Bone marrow (tissue), 2 donors: ENCODE measurements at places on chromosomes 4 and X.

DNA sequence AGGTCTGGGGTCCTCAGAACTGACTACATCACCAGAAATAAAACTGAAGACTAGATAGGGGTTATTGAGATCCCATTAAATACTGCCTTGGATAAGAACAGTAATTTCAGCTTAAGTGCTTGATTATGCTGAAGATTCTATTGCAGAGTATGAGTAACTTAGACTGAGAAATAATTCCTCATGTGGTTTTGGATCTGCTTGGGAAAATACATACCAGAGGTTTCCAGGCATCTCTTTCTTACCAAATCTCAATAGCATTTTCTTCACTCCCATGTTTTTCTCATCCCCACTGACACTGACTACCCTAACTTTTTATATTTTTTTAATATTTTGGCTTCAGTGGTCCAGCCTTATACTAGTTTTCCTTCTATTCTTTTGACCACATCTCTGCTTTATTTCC, 92.0 kb upstream of the TEX13D start:
- no peak for DNase-seq

- DNase-seq = no peak
Measured at GRCh38 chr4:184395971-184396391, 78.4 kb downstream of the IRF2 start.

- DNase-seq = no peak
Measured at GRCh38 chrX:30654989-30655607, 1.9 kb downstream of the GK start.

GRCh38 chrX:19303256-19303880, 40.4 kb upstream of the PDHA1 start:
- DNase-seq = no peak

GRCh38 chrX:2614911-2615310, 76.2 kb upstream of the CD99 start:
- DNase-seq = no peak

GRCh38 chrX:82973646-82974045, 534.4 kb upstream of the POU3F4 start:
- no peak for DNase-seq

DNA sequence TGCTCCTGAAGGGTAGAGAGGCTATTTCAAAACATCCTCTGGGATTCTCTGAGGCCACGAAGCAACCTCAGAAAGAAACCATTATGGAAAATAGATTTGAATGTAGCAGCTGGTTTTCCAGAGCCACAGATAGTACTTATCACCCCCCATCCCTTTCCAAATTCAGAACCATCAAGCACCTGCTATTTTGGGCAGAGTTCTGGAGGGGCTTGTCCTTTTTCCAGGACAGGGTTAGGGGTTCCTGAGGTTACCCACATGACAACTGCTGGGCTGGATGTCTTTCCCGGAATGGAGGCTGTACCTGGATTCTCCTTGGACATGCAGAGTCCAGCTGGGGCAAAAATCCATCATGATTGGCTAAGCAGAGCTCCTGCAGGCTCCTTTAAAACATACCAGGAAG, 22.0 kb upstream of the ZXDA start:
- DNase-seq = no peak

DNA sequence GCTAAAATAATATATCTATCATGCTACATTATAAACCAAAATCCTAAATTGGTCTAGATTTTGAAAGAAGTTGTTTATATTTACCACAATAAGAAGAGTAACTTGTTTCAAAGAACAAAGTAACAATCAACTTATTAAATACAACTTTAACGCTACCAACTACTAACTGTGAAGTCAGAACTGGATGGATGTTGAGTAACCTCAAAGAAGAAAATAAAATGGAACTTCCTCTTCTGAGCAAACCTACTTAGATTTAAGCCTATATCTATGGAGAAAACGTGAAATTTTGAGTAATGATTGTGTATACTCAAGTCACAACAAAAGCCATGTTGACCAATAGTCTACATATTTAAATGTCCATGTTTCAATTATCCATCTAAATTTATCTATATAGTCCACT, 25.7 kb downstream of the SH3RF1 start:
- peak; percentile 39 for DNase-seq

- no peak for DNase-seq
Measured at GRCh38 chr4:2824836-2825381, 18.7 kb upstream of the ADD1 start.

DNA sequence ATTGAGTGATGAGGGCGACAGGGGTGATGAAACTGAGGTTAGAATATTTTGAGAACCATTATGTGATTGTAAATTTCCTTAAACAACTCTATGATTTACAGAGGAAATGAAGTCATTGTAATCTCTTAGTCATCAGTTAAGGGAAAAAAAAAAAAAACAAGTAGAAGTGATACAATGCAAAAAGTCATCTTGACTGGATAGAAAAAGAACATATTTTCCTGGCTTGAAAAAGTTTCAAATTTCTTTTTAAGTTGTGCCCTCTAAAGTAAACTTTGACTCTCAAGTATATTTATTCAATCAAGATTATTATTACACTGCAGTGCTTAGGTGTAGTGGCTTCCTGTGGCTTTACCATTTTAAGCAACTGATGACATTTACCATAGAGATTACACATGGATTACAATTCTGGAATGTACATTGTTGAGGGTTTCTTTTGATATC, 40.6 kb downstream of the GABRB1 start:
- DNase-seq = no peak

DNA sequence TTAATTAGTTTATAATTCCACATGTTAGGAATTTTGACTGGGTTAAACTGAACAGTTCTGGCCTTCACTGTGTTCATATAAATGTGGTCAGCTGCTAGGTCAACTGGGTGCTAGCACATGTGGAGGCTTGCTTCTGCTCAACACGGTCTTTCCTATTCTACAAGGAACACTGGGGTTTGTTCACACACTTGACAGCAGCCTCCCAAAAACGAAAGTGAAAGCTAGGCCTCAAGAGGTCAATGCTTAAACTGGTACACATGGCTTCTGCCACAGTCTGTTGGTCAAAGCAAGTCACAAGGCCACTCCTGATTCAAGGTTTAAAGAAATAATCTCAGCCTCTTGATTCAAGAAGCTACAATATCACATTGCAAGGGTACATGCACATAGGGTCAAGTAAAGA, 126.5 kb downstream of the QDPR start:
- peak; percentile 1 for DNase-seq

DNA sequence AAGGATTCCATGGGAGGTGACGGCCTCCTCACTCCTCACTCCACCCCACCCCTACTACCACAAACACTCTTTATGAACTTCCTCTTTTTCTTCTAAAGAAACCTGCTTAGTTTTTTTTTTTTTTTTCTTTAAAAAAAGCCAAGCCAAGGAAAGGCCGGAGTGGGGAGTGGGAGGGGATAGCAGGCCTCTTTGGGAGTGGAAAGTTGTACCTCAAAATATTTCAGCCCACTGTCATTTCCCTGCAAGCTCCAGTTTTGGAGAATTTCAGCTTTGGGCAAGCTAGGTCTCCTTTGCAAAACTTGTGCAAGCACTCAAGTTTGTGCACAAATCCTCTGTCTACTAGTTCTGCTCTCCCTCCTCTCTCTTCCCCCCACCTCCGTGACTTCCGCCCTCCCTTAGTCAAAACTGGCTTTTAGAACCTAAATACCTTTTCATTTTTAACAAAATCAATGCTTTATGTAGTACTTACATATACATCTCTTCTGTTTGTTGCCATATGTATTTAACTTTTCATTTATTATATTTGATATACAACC, 512 bp upstream of the ANTXR2 start:
- DNase-seq = peak; percentile 73

DNA sequence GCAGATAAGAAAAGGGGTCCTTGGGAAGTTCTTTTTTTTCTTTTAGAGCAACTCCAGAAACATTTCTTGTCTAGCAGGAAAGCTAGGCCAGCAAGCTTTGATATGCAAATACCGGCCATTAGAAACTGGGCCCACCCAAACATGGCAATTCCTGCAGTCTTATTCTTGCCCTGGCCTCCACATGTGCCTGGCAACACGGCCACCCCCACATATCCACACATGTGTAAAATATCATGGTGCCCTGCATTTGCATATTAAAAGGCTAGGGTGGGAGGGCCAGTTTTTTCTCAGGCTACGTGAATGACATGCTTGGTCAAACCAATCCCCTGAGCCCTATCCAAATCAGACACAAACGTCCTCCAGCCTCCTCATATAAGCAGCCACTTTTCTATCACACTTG, 171.7 kb upstream of the ZCCHC13 start:
- no peak for DNase-seq

- no peak for DNase-seq
Measured at GRCh38 chr4:73725510-73725909, 14.9 kb upstream of the CXCL8 start.

GRCh38 chrX:115632455-115632854, 71.5 kb downstream of the PLS3 start:
- DNase-seq = no peak

DNA sequence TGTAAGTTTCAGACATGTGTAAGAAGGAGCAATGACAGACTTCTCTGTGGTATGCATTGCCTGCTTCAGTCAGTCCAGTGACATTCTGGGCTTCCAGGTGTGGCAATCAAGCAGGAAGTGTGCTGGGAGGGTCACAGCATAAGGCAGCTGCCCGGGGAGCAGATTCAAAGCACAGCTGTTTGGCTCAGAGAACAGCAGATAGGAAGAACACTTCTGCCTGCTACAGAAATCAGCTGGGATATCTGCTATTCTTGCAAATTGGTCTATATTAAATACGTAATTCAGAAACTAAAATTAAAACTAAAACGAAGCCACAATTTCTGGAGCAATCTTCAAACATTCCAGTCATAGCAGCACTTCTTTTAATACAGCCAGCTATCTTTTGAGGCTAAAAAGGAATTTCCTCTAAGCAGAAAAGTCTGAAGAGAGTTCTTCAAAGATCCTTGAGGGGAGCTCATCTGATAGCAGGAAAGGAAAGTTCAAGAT, 47.5 kb upstream of the GALNT7 start:
- no peak for DNase-seq

DNA sequence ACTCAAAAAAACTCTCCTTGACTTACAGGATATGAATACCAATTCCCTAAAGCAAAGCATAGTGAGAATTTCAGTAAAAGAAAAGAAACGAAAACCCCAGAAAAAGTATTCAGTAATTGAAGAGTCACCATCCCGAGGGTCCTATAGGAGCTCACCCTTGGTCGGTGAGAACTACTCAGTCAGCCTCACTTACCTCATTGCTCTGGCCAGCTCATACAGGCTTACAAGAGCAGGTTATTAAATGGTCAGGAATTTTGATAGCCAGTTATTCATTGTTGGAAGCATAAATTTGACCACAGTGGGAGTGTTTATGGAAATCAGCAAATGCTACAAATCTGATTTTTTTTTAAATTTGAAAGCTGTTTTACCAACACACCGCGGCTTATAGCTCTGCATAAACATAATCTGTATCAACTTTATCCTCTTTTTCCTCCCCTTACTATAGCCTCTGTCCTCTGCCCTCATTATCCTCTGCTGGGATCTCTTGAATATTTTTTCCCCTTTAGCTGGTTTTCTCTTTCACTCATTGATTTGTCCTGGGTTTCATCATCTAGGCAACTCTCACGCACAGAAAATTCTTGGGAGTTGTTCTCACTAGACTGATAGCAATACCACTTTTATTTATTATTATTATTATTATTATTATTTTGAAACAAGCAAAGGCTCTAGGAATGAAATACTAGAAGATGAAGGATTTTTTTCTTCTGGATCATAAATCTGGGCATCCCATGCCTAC, 11.0 kb upstream of the CXCL2 start:
- no peak for DNase-seq

DNA sequence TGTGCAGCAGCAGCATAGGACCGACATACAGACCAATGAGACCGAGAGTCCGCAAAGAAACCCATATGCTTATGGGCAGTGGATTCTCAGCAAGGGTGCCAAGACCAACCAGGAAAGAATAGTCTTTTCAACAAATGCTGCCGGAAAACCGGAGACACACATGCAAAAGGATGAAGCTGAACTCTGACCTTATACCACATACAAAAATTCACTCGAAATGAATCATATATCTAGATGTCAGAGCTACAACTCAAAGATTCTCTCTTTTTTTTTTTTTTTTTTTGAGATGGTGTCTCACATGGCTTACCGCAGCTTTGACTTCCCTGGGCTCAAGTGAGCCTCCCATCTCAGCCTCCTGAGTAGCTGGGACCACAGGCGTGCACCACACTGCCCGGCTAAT, 16.0 kb upstream of the MXD4 start:
- DNase-seq = no peak

DNA sequence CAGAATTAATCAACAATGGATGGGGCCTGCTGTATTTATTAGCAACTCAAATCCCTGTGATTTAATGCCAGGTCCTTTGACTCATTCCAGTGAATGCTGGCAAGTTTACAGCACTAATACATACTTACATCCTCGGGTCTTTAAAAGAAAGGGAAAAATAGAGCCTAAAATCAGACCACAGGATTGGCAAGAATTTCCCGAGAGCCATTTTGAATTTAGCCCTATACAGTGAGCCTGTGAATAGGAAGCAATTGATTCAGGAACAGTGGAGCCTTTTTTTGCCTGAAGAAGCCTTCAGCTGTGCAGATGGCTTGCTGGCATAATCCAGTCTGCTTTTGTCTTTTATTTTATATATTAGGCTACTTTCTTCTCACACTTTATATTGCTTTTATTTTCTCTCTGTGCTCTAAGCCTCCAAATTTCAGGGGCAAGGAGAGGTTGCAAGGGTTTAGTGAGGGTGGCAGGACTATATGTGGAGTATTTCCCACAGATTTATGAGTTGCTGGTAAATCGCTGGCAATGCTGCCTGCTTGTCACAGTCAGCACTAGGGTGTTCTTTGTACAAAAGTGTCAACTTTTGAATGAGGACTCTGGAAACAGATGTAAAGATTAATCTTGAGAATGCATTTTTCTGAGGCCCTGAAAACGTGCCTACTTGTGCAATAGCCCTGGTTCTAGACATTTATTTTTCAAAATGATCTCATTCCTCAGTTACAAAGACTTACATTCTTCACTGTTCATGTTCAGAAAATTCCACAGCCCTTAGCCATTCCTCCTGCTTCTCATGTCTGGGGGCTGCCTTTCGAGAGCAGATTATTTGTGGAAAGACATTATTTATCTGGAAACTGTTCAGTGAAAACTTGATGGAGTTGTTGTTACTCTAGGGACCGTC, 303.5 kb downstream of the SPRY1 start:
- DNase-seq = no peak

DNA sequence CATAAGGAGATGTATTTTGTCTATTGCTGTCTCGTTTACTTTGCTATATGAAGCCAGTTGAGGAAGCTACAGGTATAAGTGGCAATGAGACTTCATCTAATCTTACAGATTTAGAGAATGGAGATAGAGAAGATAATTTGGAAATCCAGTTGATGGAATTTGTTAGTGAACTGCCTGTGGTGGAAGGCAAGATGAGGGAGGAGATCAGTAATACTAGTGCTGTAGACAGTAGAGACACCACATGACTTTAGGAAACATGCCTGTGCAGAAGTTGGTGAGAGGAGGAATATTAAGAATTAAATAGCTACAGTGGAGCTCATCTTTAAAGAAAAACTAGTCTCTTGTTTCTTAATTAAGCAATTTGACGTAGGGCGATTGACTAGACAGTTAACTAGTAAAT, 51.3 kb downstream of the RBPJ start:
- no peak for DNase-seq

GRCh38 chr4:135282676-135283075, 1081.1 kb upstream of the PABPC4L start:
- DNase-seq = no peak

GRCh38 chr4:181006499-181007260, 1236.5 kb upstream of the TENM3 start:
- no peak for DNase-seq
